Stimulated activated CD4-positive, alpha-beta T cell treated with anti-CD3 and anti-CD28 coated beads, TNF-alpha, amount 100 ng/mL, for 24 hours (primary cell): ENCODE measurements at places on chromosomes 11 and 22.
A peak's percentile ranks its signal among the peaks of the same experiment; 100 is the strongest.

- DNase-seq: no peak
Measured at GRCh38 chr22:38041760-38042487, 15.3 kb upstream of the PICK1 start.

DNA sequence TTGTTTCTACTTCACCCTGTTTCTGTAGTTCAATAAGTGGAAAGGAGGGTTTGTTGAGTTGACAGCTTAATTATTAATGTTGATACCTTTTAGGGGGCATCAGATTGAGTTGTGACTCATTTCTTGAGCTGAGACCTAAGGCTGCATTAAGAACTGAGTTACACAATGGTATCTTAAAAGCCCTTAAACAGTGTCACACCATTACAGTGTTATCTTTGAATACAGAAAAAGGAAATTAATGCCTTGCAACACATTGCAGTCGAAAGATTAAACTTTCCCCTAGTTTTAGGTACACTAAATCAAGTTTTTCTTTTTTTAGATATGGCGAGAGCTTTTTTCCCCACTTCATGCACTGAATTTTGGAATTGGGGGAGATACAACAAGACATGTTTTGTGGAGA, 16.7 kb downstream of the PAFAH1B2 start:
- DNase-seq: no peak

GRCh38 chr11:43404406-43404805, 45.7 kb downstream of the TTC17 start:
- no peak for DNase-seq

- DNase-seq: no peak
Measured at GRCh38 chr11:116833816-116834534, 3.4 kb downstream of the APOA1 start.

DNA sequence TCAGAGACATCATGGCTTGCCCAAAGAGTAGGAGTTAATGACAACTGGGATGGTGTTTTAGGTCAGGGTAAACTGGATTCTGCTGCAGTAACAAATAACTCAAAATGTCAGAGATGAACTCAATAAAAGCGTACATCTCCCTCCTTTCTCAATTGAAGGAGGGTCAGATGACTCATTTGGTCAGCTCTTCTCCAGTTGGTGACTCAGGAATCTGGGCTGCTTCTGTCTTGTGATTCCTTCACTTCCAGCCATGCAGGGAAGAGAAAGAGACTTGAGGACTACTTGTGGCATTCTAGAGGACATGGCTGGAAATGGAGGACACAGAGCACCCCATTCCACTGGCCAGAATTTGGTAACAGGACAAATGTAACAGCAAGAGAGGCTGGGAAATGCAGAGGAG, 3.2 kb upstream of the SYT13 start:
- DNase-seq: no peak

GRCh38 chr11:12215181-12215593, 104.8 kb downstream of the MICAL2 start:
- no peak for DNase-seq

GRCh38 chr11:9201372-9202162, 63.6 kb downstream of the DENND5A start:
- no peak for DNase-seq

- DNase-seq: no peak
Measured at GRCh38 chr11:70317581-70318305, 47.3 kb downstream of the PPFIA1 start.

DNA sequence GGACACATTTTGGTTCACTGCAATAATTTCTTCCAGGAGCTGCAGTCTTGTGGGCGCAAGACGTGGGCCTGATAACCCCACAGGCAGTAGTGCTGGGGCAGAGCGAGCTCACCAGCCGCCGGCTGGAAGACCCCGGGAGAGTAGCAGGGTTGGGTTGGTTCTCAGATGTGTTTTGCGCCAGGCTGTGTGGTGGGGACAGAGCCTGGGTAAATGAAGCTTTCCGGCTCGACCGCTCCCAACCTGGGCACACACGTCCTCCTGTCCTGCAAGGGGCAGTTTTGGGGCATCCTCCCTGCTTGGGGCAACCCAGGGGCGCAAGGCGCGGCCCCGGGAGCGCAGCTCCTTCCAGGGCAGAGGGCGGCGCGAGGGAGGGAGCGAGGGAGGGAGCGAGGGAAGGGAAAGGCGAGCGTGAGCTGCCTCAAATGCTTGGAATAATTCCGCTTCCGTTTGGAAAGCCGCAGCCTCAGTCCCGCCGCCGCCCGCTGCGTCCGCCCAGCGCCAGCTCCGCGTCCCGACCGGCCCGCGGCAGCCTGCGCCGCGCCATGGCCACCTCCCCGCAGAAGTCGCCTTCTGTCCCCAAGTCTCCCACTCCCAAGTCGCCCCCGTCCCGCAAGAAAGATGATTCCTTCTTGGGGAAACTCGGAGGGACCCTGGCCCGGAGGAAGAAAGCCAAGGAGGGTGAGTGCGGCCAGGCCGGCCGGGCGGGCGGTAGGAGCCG, at the start of gene PARVA:
PARVA (plus strand) TSS at position 466 of the 718 bp plus-strand sequence; CDS start at position 543, 77 bp downstream.
- DNase-seq: no peak

GRCh38 chr11:613369-613968, 2.3 kb downstream of the IRF7 start:
- DNase-seq: peak; percentile 64

- DNase-seq: no peak
Measured at GRCh38 chr11:84902445-84902844, 724.7 kb downstream of the DLG2 start.

DNA sequence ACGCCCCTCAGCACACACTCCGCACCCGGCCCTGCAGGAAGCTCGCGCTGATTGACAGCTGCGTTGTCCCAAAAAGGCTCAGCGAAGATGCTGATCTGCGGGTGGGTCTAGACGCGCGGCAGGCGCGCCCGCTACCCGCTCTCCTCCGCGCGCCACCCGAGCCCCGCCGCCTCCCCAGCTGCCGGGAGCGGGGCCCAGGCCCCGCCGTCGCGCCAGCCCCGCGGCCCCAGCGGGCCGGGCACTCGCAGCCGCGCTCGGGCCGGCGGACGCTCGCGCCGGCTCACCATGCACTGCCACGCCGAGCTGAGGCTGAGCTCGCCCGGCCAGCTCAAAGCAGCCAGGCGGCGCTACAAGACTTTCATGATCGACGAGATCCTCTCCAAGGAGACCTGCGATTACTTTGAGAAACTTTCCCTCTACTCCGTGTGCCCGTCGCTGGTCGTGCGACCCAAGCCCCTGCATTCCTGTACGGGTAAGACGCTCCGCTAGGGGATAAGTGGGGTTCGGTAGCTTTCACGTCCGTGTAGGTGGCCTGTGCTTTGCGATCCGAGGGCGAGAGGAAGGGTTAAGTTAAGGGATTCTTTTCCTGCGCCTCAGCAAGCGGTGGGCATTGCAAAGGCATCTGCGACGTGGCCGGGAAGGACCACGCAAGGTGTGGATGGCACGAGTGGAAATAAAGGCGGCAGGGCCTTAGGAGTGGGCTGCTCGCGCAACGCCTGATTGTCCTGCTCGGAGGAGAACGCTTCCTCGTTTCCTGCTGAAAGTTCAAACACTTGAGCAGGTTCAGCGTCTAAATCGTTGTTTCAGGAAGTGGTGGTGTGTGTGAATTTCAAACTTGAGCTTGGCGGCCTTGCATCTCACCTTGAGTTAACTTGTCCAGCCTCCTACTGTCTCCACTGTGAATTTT, at the start of gene BARX2:
BARX2 (plus strand) TSS at position 98 of the 907 bp plus-strand sequence; CDS start at position 286, 188 bp downstream.
- DNase-seq: no peak

DNA sequence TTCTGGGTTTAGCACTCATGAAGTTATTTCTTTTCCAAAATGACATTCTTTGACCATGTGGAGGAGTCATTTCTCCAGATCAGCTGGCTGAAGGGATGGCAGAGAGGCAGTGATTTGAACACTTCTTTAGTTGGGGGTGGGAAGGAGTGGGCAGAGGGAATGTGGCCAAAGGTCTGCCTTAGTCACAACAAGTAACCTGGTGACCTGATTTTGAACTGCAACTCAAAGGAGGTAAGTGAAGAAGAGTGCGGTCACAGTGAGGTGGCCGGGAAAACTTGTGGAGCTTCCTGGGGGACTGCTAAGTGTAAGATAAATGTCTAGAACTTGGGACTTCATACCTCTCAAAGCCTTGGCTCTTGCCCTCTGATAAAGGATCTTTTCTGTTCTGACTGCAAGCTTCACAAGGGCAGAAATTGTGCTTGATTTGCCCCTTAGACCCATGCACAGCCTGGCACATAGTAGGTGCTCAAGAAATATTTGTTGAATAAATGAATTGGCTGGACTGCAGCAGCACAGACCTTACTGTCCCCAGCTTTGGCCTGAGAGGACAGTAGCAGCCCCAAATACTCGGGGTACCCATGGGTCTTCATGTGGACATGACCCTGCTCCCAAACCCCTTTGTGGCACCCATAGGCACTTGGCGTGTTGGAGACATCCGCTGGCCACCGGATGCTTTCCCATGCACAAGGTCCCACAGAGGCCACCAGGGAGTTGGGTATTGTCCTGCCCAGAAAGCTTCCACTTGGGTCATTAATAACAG, 99.0 kb upstream of the ALX4 start:
- DNase-seq: no peak

DNA sequence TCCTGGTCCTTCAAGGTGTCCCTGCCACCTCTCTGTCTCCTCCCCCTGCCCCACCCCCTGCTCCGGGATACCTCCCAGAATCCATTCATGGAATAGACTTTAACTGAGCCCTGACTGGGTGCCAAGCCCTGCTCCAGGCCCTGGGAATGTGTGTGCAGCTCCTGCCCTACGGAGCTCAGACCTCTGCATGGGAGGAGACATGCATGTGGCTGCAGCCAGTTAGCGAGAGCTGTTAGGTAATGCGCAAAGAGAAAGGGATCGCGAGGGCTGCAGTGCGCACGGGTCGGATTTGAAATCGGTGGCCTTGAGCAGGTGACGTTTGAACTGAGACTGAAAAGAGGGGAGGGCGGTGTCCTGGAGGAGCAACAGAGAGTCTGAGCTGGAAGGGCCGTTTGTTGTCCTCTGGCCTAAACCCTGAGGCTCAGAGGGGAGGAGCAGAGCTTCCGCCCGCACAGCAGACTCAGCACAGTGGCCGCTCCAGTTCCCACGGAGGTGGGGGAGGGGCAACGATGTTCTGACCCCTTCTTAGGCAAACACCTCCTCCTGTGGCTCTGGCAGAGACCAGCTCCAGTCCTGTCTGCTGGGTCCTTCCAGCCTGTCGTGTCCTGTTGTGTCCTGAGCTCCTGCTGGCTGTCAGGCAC, 19.8 kb upstream of the LRRC10B start:
- no peak for DNase-seq

DNA sequence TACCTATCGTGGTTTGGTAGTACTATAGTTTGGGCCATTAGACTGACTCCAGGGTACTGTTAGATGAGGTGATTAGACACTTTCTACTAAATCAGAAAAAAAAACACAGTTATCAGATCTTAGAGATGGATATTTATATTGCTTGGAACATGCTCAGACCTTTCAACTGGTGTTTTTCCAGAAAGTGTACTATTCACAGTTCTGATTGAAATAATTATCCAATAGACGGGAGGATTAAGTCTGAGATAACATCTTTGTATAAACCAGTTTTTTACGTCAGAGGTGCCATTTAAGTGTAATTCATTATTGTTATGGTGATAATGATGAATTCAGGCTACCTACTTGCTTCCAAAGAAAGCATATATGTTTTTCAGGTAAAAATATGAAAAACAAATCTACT, 22.5 kb downstream of the CCDC15 start:
- DNase-seq: no peak

- peak; percentile 7 for DNase-seq
Measured at GRCh38 chr11:8192016-8192895, 23.4 kb upstream of the RIC3 start.

DNA sequence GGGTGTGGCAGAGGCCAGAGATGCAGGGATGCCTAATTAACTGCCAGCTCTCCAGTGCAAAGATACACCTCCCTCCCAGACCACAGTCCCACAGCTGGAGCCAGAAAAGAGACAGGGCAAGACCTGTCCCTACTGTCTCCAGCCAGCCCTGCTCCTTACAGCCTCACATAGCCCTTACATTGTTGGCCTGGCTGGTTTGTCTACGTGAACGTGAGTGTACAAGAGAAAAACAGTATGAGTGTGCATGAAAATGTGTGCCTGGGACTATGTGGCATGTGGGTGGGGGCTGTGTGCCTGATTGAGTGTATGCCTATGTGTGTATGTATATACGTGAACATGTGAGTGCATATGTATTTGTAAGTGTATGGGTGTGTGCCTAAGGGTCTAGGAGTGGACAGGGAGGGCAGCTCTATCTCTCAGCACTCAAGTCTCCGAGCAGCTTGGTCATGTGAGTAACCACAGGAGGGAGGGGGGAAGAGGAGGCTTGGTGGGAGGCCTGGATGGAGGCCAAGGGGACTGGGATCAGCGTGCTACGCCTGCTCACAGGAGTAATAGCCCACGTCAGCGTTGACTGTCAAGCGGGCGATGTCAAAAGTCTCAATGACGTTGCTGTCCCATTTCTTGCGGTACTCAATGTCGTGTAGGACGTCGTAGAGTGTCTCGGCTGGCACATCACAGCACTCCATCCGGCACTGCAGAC, 6.6 kb upstream of the ARAP1 start:
- no peak for DNase-seq

GRCh38 chr11:69439127-69439526, 42.3 kb upstream of the LINC01488 start:
- no peak for DNase-seq

DNA sequence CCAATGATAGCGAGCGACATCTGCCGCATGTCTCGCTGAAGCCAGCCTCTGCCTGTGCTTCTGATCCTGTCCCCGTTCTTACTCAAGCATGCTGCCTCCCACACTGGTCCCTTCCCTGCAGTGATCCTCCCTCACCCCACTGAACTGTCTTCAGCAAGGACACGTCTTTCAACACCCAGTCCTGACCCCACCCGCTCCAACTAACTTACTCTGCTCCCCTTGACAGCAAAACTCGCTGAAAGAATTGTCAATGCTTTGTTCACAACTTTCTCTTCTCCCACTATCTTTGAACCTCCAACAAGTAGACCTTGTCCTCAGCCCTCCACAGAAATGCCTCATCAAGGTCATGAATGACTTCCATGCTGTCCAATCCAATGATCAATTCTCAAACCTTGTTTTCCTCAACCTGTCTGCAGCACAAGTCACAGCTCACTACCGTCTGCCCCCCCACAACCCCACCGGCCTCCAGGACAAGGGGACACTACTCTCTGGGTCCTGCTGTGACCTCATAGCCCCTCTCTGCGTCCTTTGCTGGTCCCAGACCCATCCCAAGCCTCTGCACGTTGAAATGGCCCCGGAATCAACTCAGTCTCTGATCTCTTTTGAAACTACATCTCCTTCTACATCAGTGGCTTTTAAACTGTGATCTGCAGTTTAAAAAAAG, 108.0 kb downstream of the MICAL3 start:
- no peak for DNase-seq

DNA sequence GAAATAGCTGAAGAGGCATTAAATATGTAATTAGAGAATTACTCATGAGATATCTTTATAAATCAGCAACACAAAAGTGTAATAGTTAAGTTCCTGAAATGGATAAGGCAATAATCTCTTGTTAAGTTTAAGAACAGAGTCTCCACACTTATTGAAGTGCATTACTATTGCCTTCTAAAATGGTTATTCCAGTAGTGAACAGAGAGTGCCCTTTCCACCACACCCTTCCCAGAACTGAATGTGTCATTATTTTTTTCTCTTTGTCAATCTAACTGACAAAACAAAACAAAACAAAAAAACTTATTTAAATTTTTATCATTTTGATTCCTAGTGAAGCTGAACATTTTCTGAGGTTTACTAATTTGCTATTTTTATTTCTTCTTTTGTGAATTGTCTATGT, 9.2 kb upstream of the PRRG4 start:
- DNase-seq: no peak

GRCh38 chr11:2574553-2575535, 125.0 kb downstream of the KCNQ1OT1 start:
- no peak for DNase-seq

GRCh38 chr11:79894111-79894510, 453.3 kb upstream of the TENM4 start:
- DNase-seq: no peak
